ENCODE measurements at places on chromosomes 4 and X.

- DNase-seq = no peak
Observed at GRCh38 chrX:129877401-129877800, 28.6 kb upstream of the UTP14A start.

DNA sequence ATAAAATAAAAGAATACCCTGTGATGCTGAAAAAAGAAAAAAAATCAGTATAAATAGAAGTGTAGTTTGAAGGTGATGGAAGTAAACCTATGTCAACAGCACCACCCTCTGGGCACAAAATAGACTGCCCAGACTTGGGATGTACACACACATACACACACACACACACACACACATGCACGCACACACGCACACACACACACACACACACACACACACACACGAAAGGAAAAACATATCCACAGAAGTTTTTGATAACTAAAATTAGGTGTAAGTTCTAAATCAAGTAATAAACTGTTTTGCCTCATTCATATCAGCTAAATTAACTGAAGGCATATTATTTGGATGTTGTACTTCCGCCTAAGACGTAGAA lies 40.5 kb downstream of the ANXA5 start:
- peak; percentile 70 for DNase-seq

DNA sequence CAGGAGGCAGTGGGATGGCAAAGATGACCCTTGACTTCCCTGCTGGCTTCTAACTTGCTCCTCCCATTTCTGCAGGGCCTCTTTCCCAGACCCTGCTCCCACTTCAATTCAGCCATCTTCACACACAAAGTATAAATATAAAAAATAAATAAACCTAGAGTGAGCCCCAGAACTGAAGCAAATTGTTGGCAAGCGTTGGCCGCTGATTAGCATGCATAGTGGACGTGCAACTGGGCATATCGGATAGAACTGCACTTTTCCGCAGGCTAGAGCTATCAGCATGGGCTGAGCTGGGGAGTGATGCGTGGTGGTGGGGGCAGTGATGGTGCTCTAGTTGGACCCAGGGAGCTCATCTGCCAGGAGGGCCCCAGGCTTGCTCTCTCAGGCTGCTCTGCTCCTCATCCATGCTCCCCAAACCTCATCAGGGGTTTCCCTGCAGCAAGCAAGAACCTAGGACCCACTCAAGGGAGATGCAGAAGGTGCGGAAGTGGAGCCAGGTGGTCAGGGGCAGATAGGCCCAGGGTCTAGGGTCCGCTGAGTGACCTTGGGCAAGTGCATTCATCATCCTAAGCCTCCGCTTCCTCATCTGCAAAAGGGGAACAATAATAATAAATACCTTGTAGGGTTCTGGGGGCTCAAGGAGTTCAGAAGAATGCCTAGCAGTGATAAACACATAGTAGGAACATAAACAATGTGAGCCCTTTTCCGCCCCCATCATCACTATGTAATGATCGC lies 146.8 kb upstream of the PJA1 start:
- no peak for DNase-seq

DNA sequence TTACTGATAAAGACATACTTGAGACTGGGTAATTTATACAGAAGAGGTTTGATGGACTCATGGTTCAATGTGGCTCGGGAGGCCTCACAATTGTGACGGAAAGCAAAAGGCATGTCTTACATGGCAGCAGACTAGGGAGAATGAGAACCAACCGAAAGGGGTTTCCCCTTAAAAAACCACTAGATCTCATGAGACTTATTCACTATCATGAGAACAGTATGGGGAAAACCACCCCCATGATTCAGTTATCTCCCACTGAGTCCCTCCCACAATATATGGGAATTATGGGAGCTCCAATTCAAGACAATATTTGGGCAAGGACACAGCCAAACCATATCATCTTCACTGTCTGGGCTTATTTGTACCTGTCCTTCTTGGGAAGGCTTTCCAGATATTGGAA lies 22.8 kb upstream of the MUC7 start:
- no peak for DNase-seq

DNA sequence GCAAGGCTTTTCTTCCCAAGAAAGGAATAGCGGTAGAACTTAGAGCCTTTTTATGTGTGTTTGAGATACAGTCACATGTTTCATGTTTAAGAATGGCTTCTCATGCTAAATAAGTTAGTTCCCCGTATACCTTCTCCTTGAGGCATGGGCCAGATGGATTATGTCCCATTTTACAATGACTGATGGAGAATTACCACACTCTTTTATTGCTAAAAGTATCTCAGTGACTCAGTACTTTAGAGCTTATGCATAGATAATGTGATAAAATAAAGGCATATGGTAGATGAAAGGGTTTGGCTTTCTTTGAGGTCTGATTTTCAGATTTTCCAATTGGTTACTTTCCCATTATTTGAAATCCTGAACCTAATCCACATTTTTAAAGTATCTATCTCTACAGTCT lies 121.8 kb upstream of the BMPR1B start:
- DNase-seq = no peak

DNA sequence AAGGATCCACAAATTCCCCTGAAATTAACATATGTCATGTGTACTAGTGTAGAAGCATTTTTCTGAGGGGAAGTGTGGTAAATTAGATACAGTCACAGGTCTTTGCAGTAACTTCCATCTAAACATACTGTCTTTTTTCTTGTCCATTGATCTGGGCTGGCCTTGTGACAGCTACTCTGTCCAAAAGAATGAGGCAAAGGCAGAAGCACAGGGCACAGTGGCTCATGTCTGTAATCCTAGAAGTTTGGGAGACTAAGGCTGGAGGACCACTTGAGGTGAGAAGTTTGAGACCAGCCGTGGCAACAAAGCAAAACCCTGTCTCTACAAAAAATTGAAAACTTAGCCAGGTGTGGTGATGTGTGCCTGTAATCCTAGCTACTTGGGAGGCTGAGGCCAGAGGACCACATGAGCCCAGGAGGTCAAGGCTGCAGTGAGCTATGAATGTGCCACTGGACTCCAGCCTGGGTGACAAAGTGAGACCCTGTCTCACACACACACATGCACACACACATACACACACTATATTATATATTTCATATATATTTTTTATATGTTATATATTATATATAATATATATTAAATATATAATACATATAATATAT lies 47.6 kb downstream of the HAND2 start:
- DNase-seq = no peak

DNA sequence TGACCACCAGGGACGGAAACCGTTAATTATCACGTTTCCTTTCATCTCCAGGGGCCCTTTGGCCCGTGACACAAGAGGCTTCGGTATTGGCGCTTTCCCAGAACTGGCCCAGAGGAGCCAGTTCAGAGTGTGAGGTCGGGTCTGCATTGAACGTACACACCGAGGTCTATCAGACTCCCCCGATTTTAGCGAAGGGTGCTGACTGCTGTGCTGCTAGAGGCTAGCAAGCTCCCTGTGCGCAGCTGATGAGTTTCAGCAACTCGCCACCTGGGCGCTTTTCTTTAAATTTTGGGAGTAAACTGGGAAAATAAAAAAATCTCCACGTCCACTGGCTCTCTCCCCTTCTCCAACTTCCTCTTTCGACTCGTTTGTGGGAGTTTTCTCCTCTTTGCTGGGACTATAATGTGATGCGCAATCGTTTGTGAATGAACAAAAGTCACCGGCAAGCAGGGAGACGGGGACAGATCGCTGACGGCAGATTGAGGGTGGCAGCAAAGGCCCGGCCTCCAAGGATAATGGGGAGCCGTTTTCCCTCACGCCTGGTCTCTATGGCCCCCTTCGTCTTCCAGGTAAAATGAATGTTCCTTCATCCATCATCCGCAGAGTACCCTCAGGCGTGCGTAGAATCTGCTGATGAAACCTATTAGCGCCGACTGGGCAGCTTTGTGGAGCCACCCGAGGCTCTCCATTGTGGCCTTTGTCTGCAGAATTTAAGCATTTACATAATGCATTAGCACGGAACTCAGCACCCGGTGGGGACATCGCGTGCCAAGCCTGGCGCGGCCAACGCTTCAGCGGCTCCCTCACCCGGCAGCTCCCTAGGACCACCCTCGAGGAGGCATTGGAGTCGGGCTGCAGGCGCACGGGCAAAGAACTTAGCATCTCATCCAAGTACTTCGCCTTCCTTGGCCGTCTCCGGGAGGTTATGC lies 1.6 kb upstream of the LRAT start:
- no peak for DNase-seq

DNA sequence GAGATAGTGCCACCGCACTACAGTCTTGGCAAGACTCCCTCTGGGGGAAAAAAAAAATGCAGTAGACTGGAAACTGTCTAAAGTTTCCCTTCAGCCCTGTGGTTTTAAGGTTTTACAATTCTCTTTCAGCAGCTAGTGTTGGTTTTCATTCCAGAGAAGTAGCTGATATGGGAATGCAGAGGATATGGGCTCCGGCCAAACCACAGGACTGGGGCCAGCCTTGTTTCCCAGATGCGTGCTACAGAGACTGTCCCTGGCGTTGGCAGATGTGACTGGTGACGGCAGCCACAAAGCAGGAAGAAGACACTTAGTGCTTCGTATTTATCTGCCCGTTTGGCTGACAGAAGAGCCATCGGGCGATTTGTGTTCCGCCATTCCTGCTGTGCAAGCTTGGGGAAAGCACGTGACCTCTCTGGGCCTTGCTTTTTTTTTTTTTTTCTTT lies 43.2 kb downstream of the ZBTB49 start:
- DNase-seq = peak; percentile 54

DNA sequence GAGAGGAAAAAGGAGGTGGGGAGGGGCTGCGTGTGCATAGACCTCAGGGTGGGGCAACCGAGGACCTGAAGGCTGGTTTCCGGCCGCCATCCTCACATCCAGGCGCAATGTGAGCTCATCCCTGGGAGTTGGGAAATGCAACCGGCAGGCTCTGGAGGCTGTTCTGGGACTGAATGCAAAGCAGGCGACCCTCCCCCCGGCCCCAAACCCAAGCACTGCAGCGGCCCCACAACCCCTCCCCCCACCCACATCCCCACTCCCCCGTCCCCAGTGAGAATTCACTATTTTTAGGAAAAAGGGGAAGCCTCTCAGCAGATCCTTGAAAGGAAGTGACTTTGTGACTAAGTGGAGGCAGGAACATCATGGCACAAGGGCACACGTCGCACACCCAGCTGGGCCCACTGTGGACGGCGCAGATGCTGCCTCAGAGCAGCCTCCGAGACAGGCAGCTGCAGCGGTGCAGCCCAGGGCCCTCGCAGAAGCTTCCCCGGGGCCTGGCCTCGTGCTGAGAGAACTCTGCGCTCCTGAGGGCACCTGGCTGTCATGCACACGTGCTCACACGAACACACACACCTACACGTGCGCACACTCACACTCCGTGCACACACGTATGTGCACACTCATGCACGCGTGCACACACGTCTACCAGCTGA lies 1.3 kb upstream of the PDE6B start:
- no peak for DNase-seq

- DNase-seq = no peak
Observed at GRCh38 chr4:74316397-74316796, 8.1 kb downstream of the EPGN start.

GRCh38 chr4:98232202-98232601 lies 29.0 kb upstream of the RAP1GDS1 start:
- DNase-seq = no peak

Data from stromal cell of bone marrow (primary cell).